Upper lobe of left lung (tissue), 6 donors: ENCODE measurements at places on chromosomes 4 and X. TPM values are rescaled to one million over a fixed set of nuclear protein-coding genes. Genes with fewer than 3 reads are reported as not detected.

Gene CLDN22
- total RNA-seq = not detected

Gene AKAP14
- 0.31 TPM for total RNA-seq

DNA sequence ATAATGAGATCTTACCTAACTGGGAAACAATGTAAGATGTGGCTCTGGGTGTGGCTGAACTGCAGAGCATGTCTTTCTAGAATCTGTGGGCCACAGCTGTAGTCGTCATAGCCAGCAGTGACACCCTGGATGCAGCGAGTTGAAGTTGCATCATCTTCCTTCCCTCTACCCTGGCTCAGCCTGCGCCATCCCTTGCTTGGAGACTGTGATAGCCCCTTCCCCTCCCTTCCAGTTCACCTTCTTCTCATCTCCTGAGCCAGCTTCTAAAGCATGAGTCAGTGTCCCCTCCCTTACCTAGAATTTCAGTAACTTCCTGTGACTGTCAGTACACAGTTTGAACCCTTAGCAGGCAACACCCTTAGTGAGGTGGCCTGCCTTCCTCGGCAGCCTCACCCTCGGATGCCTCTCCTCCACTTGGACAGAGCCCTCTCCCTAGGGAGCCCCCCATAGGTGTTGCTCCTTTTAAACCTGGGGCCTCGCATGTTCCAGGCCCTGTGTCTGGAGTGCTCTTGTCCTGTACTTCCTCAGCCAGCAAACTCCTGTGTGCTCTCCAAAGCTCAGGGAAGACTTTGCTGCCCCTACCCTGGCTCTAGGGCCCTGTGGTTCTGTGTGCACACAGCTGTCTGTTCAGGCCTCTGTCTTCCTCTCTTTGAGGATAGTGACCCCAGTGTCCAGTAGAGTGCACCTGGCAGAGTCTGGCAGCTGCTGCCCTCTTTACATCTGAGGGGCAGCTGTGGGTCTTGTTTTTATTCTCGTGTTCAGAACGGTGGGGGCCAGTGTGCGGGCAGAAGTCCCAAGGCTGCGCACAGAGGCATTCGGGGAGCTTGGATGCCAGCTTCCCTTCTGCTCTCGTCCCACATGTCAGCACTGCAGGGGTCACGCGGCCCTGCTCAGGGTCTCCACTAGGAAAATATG lies 43.7 kb upstream of the TADA2B start:
- no peak for DNase-seq

GRCh38 chr4:73869130-73870055 lies at the start of gene CXCL1:
CXCL1 (plus strand) TSS chr4:73869393; CDS start chr4:73869471, 78 bp downstream.
- peak; percentile 89 for DNase-seq

GRCh38 chrX:132231587-132231986 lies 12.3 kb upstream of the RAP2C start:
- no peak for DNase-seq
